ENCODE measurements at places on chromosomes 7 and 10. TPM values are rescaled to one million over a fixed set of nuclear protein-coding genes. Genes with fewer than 3 reads are reported as not detected.

The SEM1 gene
- total RNA-seq = 89.7 TPM

The LIPK gene
- total RNA-seq = not detected

The PRSS2 gene
- not detected for total RNA-seq

The FAM25G gene
- total RNA-seq = not detected

All from dermis lymphatic vessel endothelial cell (primary cell).